ENCODE measurements at places on chromosomes 1 and 21. TPM values are rescaled to one million over a fixed set of nuclear protein-coding genes. Genes with fewer than 3 reads are reported as not detected.

The RABIF gene
- total RNA-seq: 9.8 TPM

- ATAC-seq: no peak
Observed at GRCh38 chr1:232353001-232353400, 276.9 kb downstream of the SIPA1L2 start.

GRCh38 chr1:220962031-220962751 is 82.9 kb downstream of the HLX start:
- no peak for ATAC-seq

- no peak for ATAC-seq
Observed at GRCh38 chr1:177126267-177126666, 38.2 kb downstream of the ASTN1 start.

GRCh38 chr1:209791920-209792319 is 7.6 kb upstream of the C1orf74 start:
- no peak for ATAC-seq

DNA sequence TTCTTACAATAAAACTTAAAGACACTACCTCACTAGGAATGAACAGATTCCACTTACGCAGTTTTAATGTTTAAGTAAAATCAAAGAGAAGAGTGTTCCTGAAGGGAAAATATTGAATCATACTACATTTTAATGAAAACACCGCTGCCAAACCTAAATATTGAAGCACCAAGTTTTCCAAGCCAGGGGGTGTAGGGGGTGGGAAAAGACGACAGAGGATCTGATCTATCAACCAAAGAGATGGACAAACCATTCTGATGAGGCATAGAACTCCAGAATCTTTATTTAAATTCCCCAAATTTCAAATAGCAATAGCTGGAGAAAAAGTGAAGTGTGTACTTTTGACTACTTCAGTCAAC is 1.2 kb downstream of the ELK4 start:
- ATAC-seq: no peak

DNA sequence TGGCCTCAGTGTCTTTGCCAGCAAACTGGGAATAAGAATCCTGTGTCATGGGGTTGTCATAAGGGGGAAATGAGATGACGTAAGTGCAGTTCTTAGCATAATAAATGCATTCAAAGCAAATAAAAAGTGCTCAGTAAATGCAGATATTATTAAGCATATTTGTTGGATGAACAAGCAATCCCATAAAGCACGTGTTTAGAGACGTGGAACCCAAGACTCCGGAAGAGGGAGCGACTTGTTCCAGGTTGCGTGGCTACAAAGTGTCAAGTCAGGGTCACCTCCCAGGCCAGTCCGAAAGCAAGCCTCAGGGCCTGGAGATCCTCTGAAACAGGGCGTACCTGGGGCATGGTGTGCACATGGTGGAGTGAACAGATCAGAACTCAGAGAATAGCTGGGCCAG is 58.0 kb upstream of the LAPTM5 start:
- no peak for ATAC-seq

The ALX3 gene
- total RNA-seq: not detected

The GOLT1A gene
- 0.48 TPM for total RNA-seq

The PRKAA2 gene
- total RNA-seq: 5.6 TPM

GRCh38 chr1:29811727-29812407 is 575.5 kb downstream of the PTPRU start:
- no peak for ATAC-seq

The CLEC20A gene
- 0.36 TPM for total RNA-seq

The SLC44A3 gene
- total RNA-seq: 16.1 TPM

The C21orf58 gene
- total RNA-seq: 13.4 TPM

The FOXO6 gene
- 2.8 TPM for total RNA-seq

The TNFAIP8L2 gene
- total RNA-seq: 0.25 TPM

GRCh38 chr1:23407016-23407630 is 17.4 kb downstream of the TCEA3 start:
- ATAC-seq: no peak

DNA sequence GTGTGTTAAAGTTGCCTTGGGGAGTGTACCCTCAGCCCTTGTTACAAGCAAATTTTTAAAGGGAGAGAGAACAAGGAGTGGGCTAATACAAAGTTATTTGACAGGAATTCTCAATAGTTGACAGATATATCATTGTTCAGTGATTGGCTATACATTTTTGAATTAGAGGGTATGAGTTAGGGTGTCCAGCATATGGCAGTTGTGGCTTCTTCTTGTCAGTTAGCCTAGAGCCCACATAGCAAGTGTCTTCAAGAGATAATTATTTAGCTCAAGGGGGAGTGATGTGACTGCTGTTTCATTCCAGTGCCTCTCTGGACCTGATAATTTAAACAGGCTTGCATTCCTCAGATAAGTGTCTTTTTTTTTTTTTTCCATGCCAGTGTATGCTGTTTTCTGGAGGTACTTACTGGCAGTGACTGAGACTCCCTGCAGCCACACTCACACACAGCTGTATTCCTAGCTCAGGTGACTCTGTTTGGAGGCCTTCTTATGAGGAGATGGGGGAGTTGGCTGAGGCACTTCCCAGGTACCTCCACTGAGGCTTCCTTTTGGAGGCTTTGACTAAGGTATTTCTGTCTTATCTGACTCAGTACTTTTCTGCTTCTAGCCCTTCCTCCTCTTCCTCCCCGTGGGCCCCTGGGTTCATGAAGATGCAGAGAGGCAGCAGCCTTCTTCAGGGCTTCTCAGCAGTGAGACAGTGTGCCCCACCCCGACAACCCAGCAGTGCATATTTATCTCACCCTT is 32.3 kb downstream of the IVNS1ABP start:
- ATAC-seq: no peak

GRCh38 chr1:15089258-15089992 is 64.1 kb upstream of the TMEM51 start:
- ATAC-seq: peak; percentile 3

The SAMD13 gene
- total RNA-seq: 3.5 TPM

The LIN28A gene
- total RNA-seq: 5.4 TPM

- no peak for ATAC-seq
Observed at GRCh38 chr1:37092937-37093336, 58.6 kb upstream of the GRIK3 start.

DNA sequence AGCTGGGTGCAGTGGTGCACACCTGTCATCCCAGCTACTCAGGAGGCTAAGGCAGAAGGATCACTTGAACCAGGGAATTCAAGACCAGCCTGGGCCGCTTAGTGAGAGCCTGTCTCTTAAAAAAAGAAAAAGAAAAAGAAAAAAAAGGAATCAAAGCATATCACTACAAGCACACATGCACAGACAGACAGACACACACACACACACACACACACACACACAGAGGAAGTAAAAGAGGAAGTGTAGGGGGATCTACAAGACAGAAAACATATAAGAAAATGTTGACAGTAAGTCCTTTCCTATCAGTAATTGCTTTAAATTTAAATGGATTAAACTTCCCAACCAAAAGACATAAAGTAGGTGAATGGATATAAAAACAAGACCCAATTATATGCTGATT is 180.3 kb downstream of the FAF1 start:
- ATAC-seq: no peak
